Posterior cingulate gyrus (tissue), 11 donors: ENCODE measurements at places on chromosomes 2 and 18.

DNA sequence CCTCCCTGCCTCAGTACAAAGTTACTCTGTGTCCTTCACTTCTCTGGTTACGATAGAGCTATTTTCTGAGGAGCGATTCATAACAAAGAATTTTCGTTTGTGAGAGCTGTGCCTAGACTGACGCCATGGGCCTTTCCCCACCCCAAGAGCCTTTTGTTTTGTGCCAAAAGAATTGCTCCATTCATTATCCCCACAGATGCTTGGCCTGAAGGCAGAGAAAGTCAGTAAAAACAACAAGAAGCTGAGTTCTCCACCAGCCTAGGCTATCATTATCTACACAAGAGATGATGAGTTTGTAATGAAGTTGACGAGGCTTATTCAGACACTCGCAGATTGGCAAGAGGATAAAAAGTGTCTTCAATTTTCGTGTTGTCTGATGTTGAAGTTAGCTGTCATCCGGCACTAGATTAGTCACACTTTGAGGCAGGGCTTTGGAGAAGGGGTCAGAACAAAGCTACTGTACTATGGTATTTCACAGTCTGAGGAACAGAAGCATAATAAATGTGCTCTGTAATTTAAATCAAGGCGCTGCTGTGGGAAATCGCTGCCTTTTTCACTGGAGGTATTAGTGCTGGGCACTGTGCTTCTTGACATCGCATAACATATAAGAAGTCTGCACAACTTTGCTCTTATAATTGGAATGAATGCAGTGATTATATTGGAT lies 278.4 kb upstream of the FIGN start:
- no peak for DNase-seq

GRCh38 chr2:105518897-105519296 lies 120.0 kb upstream of the FHL2 start:
- DNase-seq, result no peak

DNA sequence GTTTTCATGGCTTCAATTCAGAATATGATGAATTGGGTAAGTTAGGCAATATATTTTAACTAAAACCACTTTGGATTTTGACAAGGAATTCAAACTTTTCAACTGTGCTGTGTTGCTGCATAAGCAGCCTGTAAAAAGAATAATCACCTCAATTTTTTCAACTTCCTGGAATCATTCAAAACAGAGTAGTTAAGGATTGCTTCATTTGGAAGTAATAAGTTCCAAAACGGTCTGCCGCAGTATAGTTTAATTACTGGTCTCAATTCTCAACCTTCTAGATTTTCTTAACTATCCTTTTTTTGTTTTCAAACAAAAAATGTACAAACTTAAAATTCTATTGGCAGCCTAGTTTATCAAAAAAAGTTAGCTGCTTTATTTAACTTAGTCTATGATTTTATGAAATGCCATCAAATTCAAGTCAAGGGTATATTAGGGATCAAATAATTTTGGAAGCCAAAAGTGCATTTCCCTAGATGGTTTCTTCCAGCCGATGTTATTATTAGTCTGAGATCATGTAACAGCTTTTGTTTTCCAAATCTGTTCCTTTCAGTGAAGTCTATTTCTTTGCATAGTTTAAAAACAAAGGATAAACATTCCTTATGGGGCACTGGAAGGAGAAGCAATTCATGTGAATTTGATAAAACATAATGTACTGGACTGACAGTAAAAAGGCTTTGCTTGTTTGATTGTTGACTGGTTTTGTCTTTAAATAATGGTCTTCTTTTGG lies 76.1 kb upstream of the ETAA1 start:
- no peak for DNase-seq

GRCh38 chr2:168678153-168678853 lies 124.1 kb upstream of the NOSTRIN start:
- no peak for DNase-seq

- no peak for DNase-seq
Observed at GRCh38 chr18:57060814-57061213, 86.1 kb upstream of the BOD1L2 start.

GRCh38 chr18:57772387-57772799 lies 30.7 kb downstream of the ATP8B1 start:
- no peak for DNase-seq

GRCh38 chr2:62175728-62176127 lies 20.2 kb upstream of the B3GNT2 start:
- DNase-seq, result no peak

GRCh38 chr2:105321875-105322646 lies 7.5 kb downstream of the TGFBRAP1 start:
- DNase-seq, result no peak

DNA sequence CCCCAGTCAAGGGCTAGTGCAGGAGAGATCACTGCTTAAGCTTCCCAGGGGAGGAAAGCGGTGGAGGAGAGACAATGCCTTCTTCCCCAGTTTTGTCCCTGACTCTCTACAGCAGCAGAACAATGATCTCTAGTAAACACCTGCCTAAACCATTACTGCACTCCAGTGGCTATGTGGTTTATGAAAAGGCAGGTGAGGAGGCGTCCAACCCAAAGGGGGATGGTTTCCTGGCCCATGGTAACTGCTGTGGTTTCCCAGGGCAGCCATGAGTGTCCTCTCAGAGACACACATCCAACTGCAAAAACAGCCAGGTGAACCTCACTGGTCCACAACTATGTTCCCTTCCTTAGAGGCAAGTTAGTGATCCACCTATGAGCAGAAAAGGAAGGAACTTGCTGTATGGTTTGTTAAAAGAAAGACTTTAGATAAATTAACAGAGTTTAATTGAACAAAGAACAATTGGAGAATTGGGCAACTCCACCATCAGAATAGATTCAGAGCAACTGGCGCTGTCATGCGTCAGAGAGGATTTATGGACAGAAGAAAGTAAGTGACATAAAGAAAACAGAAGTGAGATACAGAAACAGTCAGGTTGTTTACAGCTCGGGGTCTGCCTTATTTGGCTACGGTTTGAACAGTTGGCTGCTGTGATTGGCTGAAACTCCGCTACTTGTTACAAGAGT lies 4.8 kb upstream of the TTC39C start:
- no peak for DNase-seq

GRCh38 chr2:69013840-69014821 lies 1.2 kb downstream of the ANTXR1 start:
- DNase-seq, result no peak

DNA sequence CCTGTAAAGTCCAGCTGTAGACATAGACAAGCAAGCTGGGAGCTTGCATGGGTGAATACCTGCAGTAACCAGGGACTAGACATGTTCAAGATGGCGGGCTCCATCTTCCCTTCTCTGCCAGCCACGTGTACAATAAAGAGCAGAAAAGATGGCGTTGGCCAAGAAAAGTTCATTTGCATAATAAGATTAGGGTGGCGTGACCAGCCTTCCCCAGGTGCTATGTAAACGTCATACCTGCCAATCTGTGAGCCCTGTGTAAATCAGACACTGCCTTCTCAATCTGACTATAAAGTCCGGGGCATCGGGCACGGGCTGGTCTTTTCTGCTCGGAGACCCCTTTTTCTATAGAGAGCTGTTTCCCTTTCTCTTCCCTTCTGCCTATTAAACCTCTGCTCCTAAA lies 101.6 kb upstream of the XPO1 start:
- DNase-seq, result no peak

DNA sequence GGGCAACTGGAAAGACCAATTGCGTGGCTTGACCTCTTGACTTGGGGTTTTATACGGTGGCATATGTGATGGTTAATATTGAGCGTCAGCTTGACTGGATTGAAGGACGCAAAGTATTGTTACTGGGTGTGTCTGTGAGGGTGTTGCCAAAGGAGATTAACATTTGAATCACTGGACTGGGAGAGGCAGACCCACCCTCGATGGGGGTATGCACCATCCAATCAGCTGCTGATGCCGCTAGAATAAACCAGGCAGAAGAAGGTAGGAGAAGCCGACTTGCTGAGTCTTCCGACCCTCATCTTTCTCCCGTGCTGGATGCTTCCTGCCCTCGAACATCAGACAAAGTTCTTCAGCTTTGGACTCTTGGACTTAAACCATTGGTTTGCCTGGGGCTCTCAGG lies 34.2 kb upstream of the YPEL5 start:
- DNase-seq, result no peak

DNA sequence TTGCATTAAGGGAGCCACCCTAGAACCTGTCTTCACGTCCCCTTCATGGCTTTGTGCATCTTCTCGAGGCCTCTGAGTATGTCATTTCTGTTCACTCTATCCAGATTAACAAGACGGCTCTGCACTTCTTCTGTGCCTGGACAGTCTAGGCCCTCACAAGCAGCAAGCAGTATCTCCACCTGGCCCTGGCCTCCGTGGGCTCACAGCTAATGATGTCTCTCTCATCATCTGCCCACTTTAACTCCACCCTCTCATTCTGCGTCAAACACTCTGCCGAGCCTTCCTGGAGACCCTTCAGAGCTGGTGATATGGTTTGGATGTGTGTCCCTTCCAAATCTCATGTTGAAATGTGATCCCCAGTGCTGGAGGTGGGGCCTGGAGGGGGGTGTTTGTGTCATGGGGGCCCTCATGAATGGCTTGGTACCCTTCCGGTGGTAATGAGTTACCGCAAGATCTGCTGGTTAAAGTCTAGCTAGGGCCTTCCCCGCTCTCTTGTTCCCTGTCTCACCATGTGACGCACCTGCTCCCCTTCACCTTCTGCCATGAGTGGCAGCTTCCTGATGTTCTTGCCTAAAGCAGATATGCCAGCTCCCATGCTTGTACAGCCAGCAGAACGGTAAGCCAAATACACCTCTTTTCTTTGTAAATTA lies 132.5 kb upstream of the ID2 start:
- DNase-seq, result no peak

- DNase-seq, result no peak
Observed at GRCh38 chr2:175687465-175687864, 314.6 kb downstream of the LNPK start.

GRCh38 chr18:63319383-63320122 lies at the start of gene BCL2:
Gene BCL2, minus strand, starts transcription at chr18:63319769.
- no peak for DNase-seq

DNA sequence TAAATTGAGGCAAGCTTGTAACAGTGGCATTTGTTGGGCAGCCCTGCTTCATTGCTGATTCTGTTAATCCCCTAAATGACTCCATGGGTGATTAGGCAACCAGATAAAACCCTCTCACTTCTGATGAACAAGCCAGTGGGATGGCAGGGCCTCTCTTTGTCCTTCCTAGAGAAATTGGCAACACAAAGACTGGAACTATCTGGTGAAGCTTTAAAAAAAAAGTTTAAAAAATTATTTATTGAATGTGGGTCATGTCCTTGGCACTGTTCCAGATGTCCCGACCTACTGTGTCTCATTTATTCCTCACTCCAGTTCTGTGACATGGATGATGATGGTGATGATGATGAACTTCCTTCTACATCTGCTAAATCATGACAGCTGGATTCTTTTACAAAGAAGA lies 30.8 kb downstream of the NRP2 start:
- peak; percentile 4 for DNase-seq

DNA sequence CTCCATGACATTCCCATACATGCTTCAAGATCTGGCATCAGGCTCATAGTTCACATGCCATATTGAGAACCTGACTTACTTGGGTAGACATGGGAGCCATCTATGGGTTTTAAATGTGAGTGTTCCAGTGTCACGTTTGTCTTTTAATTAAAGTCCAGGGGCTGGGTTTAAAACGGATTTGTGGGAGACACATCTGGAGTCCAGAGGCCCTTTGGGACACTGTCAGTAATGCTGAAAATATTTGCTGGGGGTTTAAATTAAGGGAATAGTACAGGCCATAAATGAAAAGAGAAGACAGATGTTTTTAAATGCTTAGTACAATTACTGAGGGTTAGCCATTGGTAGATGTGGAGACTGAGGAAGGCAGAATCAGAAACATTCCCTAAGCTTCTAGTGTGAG lies 478.0 kb downstream of the PID1 start:
- no peak for DNase-seq

DNA sequence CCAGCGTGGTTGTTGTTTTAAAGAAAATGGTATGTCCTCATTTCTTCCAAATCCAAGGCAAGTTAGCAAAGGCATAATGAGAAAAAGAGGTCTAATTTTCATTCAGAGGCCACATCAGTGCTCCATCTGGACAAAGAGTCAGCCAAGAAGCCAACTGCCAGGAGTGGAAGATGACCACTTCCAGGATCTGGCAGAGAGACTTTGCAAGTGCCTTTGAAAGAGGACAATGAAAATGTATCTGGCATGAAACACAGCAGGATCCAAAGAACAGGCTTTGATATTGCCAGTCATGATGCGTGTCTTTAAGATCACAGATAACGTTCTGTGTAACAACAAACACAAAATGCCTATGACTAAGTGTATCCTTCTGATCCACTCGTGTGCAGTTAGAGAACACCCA lies 82.8 kb downstream of the AFF3 start:
- no peak for DNase-seq

- no peak for DNase-seq
Observed at GRCh38 chr2:68362069-68362468, 3.0 kb upstream of the PLEK start.

DNA sequence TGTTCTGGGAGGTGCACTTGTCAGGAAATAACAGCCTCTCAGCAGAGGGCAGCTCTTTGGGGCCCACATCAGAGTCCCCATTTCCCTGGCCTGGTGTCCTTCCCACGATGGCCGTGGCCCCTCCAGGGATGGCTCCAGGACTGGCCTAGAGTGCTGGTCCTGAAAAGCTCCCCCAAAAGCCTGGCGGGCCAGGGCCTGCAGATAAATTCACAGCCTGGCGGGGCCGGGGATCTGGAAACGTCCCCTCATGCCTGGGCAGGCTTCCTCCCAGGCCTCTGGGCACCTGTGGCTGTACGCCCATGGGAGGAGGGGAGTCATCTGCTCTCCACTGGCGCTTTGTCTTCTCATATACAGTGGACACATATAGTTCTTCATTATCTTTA lies 52.6 kb upstream of the HS6ST1 start:
- no peak for DNase-seq

DNA sequence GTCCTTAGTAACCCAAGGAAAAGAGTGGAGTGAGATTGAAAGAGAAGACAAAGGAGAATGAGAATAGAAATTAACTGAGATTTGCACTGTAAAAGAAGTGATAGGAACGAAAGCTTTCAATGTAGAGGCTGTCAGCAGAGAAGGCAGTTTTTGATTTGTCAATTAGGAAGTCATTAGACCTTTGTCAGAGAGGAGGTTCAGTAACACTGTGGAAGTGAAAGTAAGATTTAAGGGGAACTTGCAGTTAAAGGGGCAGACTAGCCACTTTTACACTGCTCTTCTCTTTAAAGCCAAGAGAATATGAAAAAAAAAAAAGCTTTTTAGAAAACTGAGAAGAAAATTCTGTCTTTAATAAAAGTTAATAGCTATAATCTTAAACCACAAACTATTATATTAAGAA lies 11.5 kb upstream of the KYNU start:
- DNase-seq, result no peak

- DNase-seq, result no peak
Observed at GRCh38 chr2:149612122-149612521, 24.5 kb upstream of the MMADHC start.

DNA sequence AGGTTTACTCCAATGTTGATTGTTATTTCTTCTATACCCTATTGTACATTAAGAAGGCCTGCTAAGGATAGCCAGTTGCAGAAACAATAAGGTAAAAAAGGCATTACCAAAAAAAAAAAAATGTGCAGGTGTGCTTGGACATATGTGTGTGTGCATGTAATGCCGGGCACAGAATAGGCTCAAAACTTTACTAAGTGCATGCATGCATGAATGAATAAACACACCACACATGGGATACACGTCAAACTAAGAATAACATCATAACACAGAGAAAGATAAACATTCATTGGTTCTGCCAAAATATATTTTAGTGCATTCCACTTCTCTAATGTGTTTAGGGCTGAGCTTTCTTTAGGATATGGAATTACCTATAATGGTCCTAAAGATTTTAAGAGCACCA lies 298.2 kb downstream of the TCF4 start:
- DNase-seq, result no peak

GRCh38 chr2:165618806-165619205 lies 149.3 kb downstream of the CSRNP3 start:
- no peak for DNase-seq
